ENCODE measurements at places on chromosomes 2 and 18. TPM values are rescaled to one million over a fixed set of nuclear protein-coding genes. Genes with fewer than 3 reads are reported as not detected.

DNA sequence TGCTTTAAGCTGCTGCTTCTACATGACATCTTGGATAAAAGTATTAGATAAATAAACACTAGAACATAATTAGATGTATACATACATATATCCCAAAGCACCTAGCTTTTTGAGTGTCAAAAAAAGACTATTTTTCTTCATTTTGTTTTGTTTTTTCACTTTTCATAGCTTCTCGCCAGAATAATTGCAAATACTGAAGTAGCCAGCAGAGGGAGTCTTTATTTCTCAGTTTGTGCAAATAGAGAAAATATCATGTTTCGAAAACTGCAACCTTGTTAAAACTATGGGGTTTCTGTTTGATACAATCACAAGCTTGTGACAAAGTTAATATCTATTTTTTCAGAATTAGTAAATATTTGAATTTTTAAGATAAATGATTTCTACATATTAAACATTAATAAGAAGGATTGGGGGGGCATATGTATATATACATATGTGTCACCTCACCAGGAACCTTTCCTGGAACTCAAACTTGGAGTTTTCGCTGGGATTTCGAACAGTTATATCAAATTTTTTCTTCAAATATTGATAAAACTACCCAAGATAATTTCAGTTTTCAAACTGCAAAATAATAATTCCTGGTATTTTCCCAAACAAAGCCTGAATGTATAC lies 61.0 kb downstream of the GRB14 start:
- H3K36me3 ChIP-seq = no peaks in the 10 kb centered on the region
- peak; percentile 52 for DNase-seq
- H3K4me3 ChIP-seq = no peak overlapping the region
- no peaks in the 10 kb centered on the region for H3K27me3 ChIP-seq
- no peaks in the 10 kb centered on the region for H3K4me1 ChIP-seq

DNA sequence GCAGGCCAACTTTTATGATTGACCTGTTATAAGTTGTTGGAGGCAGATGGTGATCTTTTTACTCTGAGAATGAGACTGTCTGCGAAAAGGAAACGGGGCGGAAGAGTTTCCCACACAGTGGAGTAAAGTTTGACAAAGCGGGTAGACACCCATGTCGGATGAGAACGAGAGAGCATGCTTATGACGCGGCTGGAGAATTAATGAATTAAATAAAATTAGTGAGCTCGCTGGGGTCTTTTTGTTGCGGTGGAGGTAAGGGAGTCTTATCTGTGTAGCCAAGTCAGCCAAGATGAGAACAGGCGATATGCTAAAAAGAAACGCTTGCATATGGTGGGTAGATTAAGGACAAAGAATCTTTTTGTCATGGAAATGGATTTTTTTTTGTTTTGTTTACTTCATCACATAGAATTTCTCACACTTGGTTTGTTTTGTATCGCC lies 1.8 kb downstream of the SALL3 start:
- H3K4me3 ChIP-seq = no peak overlapping the region
- H3K36me3 ChIP-seq = no peaks in the 10 kb centered on the region
- H3K27ac ChIP-seq = no peak overlapping the region
- H3K4me1 ChIP-seq = peaks cover 5% of the 10 kb centered on the region

DNA sequence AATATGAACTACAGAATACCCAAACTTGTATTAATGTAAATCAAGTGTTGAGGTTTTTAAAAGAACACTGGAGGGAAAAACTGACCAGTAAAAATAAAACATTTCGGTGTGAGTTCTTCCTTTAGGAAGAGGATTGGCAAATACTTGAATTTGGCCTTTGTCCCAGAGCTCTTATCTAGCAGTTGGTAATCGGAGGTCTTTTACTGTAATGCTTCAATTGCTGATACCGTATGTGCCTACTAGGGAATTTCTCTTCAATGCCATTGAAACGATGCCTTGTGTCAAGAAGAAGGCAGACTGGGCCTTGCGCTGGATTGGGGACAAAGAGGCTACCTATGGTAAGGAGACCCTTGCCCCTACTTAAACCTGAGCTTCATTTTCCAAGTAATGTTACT lies 4.1 kb downstream of the RRM2 start:
- no peak overlapping the region for H3K4me3 ChIP-seq
- no peak for DNase-seq
- H3K27ac ChIP-seq = no peak overlapping the region
- H3K27me3 ChIP-seq = no peaks in the 10 kb centered on the region
- H3K4me1 ChIP-seq = peaks cover 9% of the 10 kb centered on the region

Gene POTEC
- not detected for polyA plus RNA-seq

DNA sequence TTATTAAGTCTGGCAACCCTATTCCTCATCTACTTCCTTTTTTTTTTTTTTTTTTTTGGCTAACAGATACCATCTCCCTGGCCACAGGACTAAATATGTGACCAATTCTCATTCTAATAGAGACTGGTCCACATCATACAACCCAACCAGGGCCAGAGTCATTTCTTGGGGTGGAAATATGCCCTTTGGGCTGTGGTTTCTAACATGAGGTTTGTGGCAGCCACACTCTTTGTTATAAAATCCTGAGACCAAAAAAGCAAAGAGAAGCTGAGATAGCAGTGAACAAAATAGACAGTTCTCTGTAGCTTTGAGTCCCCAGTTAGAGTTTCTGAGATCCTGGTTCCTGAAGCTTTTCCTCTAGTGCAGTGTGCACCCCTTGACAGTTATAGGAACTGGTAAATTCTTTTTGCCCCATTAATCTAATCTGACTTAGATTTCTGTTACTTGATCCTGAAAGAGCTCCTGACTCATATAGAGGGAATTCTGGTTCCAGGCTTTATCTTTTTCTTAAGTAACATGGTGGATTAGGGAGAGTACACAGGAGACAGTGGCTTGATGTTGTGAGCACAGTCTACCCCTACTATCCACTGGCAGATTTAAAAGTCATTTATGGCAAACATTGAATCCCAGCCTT lies 86.8 kb downstream of the MAIP1 start:
- H3K36me3 ChIP-seq = no peaks in the 10 kb centered on the region
- H3K27ac ChIP-seq = peak overlapping the region; percentile 43
- DNase-seq = peak; percentile 35
- H3K27me3 ChIP-seq = no peaks in the 10 kb centered on the region

Gene PLEK
- polyA plus RNA-seq = 0.72 TPM

GRCh38 chr2:142140434-142140845 lies 9.6 kb upstream of the LRP1B start:
- H3K27ac ChIP-seq = no peak overlapping the region
- H3K27me3 ChIP-seq = no peaks in the 10 kb centered on the region
- H3K4me3 ChIP-seq = no peak overlapping the region
- DNase-seq = peak; percentile 57
- H3K36me3 ChIP-seq = no peaks in the 10 kb centered on the region
- no peaks in the 10 kb centered on the region for H3K4me1 ChIP-seq
